ENCODE measurements at places on chromosomes 16 and 17.

- DNase-seq = no peak
These were observed 3.4 kb downstream of the ALDOA start for GRCh38 chr16:30068750-30069610.

DNA sequence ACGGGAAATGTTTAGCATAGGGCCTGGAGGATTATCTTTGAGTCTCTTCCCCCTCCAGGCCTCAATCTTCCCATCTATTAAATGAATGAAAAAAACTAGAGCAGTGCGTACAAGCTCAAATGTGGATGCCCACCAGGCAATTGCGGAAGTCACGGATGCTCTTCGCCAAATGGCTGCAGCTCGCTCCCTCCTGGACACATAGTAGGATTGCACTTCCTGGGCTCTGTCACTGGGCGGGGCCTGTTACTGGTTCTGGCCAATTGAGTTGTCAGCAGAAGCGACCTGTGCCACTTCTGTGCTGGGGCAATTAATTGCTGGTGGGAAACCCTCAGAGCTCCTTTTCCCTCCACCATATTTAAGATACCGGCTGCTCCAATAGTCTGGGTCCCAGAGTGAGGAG, 168.2 kb upstream of the IRX6 start:
- no peak for DNase-seq

DNA sequence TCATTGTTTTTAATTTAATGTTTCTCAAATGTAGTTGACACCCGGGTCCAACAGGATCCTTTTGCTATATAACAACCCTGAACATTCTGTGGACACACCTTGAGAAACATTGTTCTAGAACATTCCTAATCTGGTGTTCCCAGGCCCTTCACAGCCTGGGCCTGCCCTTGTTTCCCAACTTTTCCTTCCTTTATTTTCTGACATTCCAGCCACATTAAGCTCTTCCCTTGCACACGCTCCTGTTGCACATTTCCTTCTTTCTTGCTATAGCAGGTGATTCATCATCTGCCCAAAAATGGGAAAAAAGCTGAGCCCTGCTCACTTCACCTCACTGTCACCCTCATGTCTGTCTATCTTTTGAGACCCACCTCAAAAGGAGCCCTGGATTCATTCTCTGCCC, 67.9 kb upstream of the MARCHF10 start:
- DNase-seq = no peak

GRCh38 chr16:23414731-23415130, 38.3 kb downstream of the COG7 start:
- DNase-seq = no peak

GRCh38 chr16:27679899-27680298, 130.0 kb downstream of the KATNIP start:
- no peak for DNase-seq

GRCh38 chr16:16020291-16020690, 70.9 kb downstream of the ABCC1 start:
- DNase-seq = no peak

DNA sequence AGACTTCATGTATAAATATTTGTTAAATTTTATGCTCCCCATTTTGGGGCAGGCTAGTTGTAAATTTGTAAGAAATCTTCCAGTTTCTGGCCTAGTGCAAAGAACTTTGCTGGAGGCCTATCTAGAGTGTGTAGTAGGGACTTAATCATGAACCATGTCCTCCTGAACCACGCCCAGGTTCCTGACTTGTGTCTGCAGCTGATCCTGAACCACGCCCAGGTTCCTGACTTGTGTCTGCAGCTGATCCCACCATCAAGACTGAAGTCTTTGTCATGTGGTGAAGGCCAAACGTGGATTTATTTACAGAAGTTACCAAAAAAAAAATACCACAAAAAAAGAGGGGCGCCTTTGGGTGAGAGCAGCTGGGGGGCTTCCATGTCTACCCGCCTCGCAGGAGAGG, 33.1 kb downstream of the LMF1 start:
- DNase-seq = no peak

Data from cortex of kidney (tissue), 1 donor.